ENCODE measurements at places on chromosomes 16 and 17.

GRCh38 chr17:35847633-35848373 lies 20.9 kb downstream of the HEATR9 start:
- no peak for DNase-seq

GRCh38 chr16:55149622-55150021 lies 174.4 kb upstream of the IRX6 start:
- no peak for DNase-seq

GRCh38 chr17:76102944-76103273 lies 678 bp downstream of the EXOC7 start:
- no peak for DNase-seq

- DNase-seq, result no peak
Observed at GRCh38 chr16:70680495-70681381, 5.1 kb downstream of the MTSS2 start.

- no peak for DNase-seq
Observed at GRCh38 chr16:52251495-52251894, 295.4 kb downstream of the TOX3 start.

GRCh38 chr17:40872416-40872815 lies 5.4 kb upstream of the KRT12 start:
- DNase-seq, result no peak

- DNase-seq, result peak; percentile 68
Observed at GRCh38 chr17:3804503-3804931, 3.5 kb upstream of the ITGAE start.

GRCh38 chr17:69528035-69528434 lies 113.5 kb downstream of the MAP2K6 start:
- no peak for DNase-seq

DNA sequence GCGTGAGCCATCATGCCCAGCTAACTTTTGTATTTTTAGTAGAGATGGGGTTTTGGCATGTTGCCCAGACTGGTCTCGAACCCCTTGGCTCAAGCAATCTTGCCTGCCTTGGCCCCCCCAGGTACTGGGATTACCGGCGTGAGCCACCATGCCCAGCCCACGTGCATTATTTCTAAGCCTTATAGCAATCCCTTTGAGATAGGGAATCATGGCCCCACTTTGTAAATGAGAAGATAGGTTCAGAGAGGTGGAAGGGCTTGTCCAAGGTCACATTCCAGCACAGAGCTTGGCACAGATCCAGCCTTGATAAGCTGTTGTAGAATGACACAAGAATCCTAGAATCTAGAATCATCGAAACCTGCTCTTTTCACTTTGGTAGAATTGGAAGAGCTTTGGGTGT lies 4.2 kb upstream of the PYCARD start:
- DNase-seq, result no peak

GRCh38 chr17:52233176-52233575 lies 74.7 kb upstream of the CA10 start:
- no peak for DNase-seq

- no peak for DNase-seq
Observed at GRCh38 chr16:9911231-9911630, 271.0 kb downstream of the GRIN2A start.

DNA sequence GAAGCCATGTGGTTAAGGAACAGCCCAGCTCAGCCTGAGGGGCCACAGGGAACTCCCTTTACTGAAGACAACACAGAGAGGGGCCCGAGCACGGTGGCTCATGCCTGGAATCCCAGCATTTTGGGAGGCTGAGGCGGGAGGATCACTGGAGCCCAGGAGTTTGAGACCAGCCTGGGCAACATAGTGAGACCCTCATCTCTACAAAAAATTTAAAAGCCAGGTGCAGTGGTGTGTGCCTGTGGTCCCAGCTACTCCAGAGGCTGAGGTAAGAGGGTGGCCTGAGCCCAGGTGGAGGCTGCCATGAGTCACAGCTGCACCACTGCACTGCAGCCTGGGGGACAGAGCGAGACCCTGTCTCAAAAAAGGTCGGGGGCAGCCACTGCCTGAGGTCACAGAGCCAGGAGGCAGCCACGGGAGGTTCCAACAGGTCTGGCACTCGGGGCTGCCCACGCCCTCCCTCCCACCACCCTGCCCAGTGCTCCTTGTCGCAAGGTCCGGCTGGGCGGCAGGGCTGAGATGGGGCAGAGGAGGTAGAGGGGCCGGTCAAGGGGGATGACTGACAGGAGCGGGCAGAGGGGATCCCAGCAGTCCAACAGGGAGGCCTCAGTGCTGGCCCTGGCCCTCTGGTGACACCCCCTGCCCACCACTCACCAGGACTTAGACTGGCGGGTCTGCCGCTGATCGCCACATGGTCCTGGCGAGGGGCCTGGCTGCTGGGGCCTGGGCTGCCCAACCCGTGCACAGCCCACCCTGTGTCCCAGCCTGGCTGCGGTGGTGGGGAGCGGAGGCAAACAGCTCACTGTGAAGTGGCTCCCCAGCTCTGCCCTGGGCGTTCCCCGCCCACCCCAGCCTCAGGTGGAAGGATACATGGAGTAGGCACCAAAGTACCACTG lies 3.4 kb downstream of the CYBA start:
- no peak for DNase-seq

DNA sequence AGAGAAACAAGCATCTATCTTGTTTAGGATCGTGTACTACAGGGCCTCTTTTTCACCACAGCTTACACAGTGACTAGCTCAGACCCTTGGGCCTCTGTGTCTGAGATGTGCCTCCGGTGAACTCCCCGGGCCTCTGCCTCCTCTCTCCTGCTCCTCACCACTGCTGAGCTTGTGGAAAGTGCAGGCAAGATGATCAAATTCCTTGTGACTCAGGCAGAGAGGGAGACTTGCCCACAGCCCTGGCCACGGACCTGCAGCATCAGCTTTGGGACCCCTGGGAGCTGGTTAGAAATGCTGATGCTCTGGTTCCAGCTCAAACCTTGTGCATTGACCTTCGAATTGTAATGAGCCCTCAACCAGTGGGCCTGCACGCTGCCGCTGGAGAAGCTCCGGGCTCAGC lies 79.8 kb downstream of the ZDHHC7 start:
- DNase-seq, result no peak

DNA sequence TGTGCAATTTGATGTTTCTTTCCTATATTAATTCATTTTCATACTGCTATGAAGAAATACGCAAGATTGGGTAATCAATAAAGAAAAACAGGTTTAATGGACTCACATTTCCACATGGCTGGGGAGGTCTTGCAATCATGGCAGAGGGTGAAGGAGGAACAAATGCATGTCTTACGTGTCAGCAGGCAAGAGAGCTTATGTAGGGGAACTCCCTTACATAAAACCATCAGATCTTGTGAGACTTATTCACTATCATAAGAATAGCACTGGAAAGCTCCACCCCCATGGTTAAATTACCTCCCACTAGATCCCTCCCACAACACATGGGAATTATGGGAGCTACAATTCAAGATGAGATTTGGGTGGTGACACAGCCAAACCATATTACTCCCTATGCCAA lies 418.9 kb upstream of the MAF start:
- peak; percentile 3 for DNase-seq

DNA sequence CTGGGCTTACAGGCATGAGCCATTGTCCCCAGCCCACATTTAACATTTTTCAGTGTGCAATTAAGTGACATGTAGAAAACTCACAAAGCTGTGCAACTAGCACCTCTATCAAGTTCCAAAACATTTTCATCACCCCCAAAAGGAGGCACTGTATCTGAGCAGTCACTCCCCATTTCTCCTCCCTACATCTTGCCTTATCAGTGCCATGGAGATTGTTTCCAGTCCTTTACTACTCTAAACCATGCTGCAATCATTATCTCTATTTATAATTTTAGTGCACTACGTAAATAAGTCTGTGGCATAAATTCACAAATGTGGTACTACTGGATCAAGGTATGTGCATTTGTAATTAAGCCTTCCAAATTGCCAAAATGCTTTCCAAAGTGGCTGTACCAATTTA lies 7.6 kb downstream of the MRPS23 start:
- no peak for DNase-seq

DNA sequence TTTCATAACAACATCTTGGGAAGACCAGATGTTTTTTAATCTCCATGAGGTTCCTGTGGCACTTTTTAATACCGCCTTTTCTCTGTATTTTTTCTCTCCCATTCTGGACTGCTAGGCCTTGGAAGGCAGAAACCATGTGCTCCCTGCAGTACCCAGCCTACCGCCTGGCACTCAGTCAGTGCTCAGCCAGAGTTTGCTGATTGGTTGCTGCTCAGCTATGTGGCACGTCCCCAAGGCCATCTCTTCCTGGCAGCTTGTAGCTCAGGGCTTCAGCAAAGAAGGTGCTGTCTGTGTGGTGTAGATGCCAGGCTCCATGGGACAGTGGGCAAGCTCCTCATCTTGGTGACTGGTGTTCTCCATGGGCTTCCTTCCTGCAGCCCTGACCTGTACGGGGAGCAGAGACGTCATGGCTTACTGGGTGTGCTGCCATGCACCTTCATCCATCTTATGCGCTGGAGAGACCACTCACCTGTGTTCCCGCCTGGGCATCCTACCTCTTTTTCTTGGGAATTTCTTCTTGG lies 86.7 kb downstream of the CLEC16A start:
- DNase-seq, result no peak

GRCh38 chr17:41917679-41918313 lies 955 bp downstream of the ACLY start:
- peak; percentile 22 for DNase-seq

DNA sequence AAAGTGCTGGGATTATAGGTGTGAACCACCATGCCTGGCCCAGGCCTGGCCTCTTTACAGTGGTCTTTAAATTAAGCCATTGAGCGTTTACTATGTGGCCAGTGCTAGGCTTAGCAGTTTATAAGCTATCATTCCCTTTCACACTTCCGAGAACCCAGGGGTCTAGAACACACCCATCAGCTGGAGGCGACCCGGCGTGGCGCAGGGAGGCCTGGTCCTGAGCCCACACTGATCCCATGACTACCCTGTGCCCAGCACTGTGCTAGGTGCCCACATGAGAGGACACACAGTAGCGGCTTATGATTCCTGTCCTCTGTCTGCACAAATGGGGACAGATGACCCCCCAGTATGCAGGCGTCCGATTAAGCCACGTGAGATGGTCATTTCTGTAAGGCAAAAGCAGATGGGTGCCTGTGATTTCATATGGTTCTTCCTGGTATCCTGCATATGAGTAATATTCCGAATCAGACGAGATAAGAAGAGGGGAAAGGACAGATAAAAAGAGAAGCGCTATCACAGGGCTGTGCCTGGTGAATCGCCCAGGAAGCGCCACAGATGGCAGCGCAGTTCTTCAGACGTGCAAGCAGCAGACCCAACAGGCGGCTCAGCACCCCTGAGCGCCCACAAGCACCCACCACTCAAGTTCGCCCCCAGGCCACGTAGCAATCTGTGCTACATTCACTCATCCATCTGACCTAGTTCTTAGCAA lies 5.3 kb downstream of the OSGIN1 start:
- DNase-seq, result no peak

- no peak for DNase-seq
Observed at GRCh38 chr17:65085951-65086350, 29.4 kb upstream of the GNA13 start.

GRCh38 chr16:12747261-12747660 lies 56.4 kb downstream of the CPPED1 start:
- DNase-seq, result no peak

All from suppressor macrophage treated with lipopolysaccharide for 4 hours (primary cell).